ENCODE measurements at places on chromosomes 2 and 18.
A peak's percentile ranks its signal among the peaks of the same experiment; 100 is the strongest.

DNA sequence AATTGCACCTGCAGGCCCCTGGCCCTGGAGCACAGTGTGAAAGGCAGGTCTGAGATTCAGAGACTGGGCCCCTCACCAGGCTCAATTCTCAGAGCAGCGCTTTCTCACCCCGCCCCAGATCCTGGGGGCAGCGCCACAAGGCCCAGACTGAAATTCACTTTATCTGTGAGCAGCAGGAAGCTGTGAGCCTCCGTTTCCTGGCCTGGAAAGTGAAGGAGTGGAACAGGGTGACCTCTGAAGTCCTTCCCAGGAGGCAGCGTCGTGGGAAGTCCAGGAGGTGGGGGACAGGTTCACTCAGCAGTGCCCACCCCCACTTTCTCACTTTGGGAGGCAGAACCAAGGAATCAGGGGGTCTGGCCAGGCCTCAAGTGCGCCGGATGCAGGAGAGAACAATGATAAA lies 235.4 kb downstream of the NDUFA10 start:
- no peak for DNase-seq

GRCh38 chr2:157839162-157839801 lies 36.8 kb downstream of the ACVR1 start:
- DNase-seq: no peak

GRCh38 chr2:212156088-212156487 lies 382.5 kb downstream of the ERBB4 start:
- no peak for DNase-seq

DNA sequence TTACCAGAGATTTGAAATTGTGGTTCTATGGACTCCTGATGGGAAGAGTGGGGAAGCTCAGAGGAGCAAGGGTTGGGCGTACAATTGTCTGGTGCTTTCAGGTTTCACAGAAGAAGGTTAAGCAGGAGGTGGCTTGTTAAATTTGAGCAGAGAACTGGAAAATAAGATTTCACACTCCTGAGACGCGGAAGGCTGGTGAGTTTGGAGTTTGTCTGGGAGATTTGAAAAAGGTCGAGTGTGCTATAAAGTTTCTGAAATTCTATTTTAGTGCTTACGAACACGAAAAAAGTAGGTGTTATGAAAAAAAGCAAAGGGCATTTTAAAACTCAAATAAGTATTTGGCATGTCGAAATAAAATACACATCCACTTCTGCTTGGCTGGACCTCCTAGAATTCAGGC lies 170.1 kb downstream of the MEIS1 start:
- DNase-seq: no peak

GRCh38 chr2:236946871-236947270 lies 138.8 kb upstream of the COPS8 start:
- no peak for DNase-seq

- DNase-seq: no peak
These were observed 35.6 kb downstream of the OSBPL6 start for GRCh38 chr2:178229927-178230326.

DNA sequence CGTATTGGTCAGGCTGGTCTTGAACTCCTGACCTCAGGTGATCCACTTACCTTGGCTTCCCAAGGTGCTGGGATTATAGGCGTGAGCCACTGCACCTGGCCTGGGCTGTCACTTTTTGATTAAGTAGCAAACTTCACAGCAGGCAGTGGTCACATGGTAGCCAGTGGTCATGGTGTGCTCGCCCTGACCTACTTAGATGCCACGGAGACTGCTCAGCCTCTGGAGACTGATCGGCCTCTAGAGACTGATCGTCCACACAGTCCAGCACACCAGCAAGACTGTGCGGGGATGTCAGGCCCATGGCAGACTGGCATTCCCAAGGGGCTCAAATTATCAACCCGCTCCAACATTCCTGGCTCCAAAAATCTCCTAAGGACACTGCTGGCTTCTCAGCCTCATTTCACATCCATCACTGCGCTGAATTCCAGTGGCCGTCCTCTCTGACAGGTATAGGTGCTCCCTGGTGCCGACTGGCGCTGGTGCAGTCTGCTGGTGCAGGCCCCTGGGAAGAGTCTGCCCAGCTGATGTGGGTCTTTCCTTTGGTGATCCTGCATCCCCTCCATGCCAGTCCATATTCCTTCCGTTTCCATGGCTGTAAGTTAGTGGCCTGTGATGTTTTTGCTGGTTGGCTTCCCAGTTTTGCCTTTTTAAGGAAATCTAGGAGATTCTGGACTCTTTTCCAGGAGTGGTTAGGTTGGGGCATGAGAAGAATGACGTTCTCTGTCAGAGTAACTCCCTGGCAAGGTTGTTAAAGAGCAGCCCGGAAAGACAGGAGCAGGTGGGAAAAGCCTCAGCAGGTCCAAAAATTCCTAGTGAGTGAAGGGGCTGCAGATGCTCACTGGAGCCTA lies 374.5 kb upstream of the HS6ST1 start:
- DNase-seq: no peak

- no peak for DNase-seq
These were observed 144.0 kb downstream of the IKZF2 start for GRCh38 chr2:213007290-213007838.

DNA sequence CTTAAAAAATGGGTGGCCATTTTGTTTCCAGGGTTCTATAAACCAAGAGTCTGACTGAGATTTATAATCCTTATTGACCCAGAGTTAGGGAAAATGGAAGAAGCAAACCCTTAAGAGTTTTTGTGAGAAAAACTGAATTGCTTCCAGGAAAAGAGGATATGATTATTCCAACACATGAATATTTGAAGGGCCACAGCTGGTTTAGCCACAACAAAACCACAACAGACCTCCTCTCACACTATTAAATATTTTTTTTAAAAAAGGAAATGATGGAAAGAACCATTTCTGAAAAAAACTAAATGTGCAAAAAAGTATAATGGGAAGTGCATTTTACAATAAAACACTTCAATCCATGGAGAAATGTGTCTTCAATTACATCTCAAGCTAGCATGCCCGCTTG lies 182.7 kb downstream of the ETAA1 start:
- DNase-seq: no peak

- no peak for DNase-seq
These were observed 328.5 kb upstream of the ZEB2 start for GRCh38 chr2:144848423-144848822.

- DNase-seq: peak; percentile 1
These were observed 2.7 kb downstream of the CDH7 start for GRCh38 chr18:65753520-65753919.

DNA sequence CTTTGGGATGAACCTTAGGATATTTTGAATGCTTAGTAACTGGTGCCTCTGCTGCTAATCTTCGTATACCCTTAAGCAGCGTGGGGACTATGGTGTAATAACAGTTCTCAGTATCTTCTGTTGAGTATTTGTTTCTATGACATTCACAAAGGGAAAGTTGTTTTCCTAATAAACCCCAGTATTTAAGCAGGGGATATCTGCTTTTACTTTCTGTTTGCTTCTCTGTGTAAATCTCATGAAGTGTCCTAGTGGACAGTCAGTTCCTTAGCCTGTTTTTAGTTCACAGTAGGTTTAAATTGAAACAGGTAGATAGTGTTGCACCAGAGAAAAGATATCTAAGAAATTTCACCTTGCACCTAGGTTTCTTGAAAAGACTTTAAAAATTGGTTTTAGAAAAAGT lies 14.9 kb downstream of the KIAA1328 start:
- DNase-seq: no peak

GRCh38 chr18:9643549-9643948 lies 29.2 kb upstream of the PPP4R1 start:
- DNase-seq: no peak

GRCh38 chr2:49028101-49028500 lies 126.2 kb downstream of the FSHR start:
- no peak for DNase-seq

DNA sequence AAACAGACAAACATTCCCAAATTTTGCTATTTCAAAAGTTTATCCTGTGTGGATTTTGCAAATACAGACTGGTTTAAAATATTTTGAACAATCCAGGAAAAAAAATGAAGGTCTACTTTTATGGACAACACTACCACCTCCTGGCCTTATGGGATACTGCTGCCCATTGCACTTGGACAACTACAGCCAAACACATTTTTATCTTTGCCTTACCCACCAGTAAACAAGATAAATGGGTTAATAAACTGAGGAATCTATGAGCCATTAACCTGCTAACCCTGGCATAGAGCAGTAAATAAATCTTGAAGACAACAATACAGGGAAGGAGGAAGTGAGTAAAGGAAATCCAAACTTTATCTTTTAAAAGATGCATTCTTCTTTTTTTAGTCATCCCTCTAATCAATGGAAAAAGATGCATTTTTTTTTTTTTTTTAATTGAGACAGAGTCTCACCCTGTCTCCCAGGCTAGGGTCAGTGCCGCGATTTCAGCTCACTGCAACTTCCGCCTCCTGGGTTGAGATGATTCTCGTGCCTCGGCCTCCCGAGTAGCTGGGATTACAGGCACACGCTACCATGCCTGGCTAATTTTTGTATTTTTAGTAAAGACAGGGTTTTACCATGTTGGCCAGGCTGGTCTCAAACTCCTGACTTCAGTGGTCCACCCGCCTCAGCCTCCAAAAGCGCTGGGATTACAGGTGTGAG lies 2.1 kb upstream of the SPIRE1 start:
- DNase-seq: peak; percentile 74

DNA sequence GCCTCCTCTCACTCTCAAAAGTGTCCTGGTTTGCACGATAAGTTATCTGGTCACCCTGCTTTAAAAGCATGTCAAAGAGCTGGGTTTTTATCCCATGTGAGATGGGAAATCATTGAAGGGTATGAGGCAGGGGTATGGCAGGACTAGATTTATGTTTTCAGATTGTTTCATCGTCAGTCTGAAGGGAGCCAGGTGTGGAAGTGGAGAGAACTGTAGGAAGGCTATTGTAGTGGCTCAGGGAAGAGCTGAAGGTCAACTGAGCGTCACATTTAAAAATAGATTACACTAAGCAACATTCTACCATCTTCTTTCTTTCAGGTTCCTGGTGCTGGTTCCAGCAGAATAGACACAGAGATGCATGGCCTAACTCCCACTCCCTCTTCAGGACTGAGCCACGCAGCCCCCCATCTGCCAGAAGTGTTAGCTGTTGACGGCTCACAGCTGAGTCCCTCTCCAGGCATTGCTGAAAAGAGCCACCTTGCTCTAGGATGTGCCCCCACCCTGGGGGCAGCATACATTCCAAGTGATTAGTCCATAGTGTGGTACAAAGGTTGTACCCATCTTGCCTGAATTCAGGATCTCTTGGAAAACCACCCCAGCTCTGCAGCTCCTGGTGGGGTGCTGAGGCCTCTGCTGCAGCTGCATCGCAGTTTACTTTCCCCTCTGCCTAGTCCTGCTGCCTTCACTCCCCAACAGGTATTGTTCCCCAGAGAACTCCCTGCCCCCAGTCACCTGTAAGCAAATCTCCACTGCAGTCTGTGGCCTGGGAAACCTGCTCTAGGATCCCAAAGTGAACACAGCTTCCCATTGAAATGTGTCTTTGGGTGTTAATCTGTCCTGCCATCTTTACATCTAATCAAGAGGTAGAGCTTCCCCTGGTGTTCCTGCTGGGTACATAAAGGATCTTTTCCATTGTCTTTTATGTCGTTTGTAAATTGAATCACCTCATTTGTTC lies 79.5 kb upstream of the KLF7 start:
- no peak for DNase-seq

GRCh38 chr2:8456151-8457091 lies 225.4 kb upstream of the ID2 start:
- DNase-seq: no peak

- DNase-seq: no peak
These were observed 50.5 kb downstream of the ADD2 start for GRCh38 chr2:70717431-70718038.

DNA sequence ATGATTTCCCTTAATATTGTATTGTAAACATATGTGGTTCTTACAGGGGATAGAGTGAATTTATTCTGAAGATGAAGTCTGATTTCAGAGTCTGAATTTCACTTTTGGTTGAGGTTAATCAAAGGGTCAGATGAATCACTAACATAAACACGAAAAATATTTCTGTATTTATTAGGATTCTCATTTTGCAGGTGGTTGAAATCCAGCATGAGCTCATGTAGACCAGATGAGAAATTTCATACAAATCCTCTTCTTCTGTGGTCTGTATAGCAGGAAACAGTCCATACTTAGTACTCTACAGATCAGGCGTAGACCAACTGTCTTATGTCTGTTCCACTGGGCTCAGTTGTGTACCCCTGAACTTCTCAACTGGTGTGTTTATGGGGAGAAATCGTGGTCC lies 157.8 kb downstream of the BABAM2 start:
- no peak for DNase-seq

DNA sequence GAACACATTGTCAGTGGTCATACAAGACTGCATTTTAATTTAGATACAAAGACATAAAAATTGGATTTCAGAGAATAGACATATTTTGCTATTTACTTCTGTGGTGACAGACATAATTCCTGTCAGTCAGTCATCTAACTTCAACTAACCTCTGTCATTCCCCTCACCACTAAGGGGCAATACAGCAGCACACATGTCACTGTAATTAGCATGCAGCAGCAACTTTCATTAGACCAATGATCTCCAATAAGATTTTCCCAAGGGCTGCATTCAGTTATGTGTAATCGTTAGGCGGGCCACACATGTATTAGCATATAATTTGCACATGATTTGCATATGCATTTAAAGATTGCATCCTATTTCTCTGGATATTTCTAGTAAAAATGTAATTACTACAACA lies 624.5 kb downstream of the NR4A2 start:
- DNase-seq: no peak

DNA sequence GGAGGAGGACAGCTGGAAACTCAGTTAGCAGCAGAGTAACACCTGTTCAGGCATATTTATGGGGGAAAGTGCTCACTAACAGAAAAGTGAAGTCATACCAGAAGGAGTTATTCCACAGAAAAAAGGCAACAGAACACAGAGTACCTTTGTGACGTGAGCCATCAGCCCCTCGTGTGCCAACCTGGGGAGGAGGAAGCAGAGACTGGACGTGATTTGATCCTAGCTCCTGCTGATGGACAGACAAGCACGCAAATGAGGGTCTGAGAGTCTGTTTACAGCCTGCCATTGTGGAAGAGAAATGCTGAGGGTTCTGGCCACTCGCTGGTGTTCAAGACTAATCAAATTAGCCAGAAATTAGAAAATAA lies 120.7 kb downstream of the ZNF521 start:
- no peak for DNase-seq

GRCh38 chr2:57881998-57882888 lies 164.4 kb upstream of the VRK2 start:
- DNase-seq: no peak

GRCh38 chr2:142824756-142825155 lies 52.7 kb upstream of the KYNU start:
- DNase-seq: no peak

DNA sequence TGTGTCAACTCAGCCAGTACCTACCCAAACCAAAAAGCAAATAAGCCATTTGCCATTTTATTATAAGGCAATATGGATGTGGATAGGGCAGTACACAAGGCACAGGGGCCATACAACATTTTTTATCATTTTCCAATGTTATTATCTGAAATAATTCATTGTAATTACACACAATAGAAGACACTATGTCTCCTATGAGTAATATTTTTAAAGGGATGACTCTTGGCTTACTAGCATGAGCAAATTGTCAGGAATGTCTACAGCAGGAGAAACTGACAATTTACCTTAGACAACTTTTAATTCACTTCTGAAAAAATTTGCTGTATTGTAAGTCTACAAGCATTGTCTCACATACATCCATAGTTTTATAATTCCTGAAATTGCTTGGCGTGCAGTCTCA lies 1193.9 kb upstream of the CELF4 start:
- no peak for DNase-seq

GRCh38 chr2:455015-455705 lies 167.3 kb upstream of the ALKAL2 start:
- no peak for DNase-seq

GRCh38 chr2:148701039-148701438 lies 56.5 kb downstream of the EPC2 start:
- no peak for DNase-seq

GRCh38 chr2:188512456-188512855 lies 220.8 kb downstream of the GULP1 start:
- peak; percentile 33 for DNase-seq

All from inflammatory macrophage treated with lipopolysaccharide for 1 hour (primary cell).